Germinal center (tissue), 1 donor: ENCODE measurements at places on chromosomes 2 and 18.

DNA sequence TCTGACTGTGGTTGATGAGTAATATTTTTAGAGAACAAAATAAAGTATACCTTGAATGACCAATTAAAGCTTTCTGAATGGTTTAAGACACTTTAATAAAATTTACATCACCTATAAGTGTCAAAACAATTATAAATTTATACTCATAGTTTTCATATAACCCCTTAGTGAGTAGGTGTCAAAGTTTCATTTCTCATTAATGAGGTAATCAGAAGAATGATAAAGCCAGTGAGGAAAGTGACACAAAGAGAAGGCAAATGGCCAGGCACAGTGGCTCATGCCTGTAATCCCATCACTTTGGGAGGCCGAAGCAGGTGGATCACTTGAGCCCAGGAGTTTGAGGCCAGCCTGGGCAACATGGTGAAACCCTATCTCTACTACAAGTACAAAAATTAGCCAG, 60.8 kb upstream of the CTLA4 start:
- DNase-seq, result no peak

- DNase-seq, result no peak
Observed at GRCh38 chr2:140604096-140604495, 1526.7 kb downstream of the LRP1B start.

DNA sequence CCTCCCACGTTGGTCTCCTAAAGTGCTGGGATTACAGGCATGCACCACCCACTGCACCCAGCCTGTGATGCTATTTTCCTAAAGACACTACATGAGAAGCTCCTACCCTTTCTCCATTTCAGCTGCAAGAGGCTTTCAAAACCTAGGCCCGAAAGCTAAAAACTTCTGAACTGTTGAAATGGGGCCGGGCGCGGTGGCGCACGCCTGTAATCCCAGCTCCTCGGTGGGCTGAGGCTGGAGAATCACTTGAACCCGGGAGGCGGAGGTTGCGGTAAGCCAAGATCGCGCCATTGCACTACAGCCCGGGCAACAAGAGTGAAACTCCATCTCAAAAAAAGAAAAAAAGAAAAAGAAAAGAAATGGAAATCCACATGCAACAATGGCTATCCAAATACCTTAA, 18.1 kb upstream of the ANXA4 start:
- DNase-seq, result no peak

DNA sequence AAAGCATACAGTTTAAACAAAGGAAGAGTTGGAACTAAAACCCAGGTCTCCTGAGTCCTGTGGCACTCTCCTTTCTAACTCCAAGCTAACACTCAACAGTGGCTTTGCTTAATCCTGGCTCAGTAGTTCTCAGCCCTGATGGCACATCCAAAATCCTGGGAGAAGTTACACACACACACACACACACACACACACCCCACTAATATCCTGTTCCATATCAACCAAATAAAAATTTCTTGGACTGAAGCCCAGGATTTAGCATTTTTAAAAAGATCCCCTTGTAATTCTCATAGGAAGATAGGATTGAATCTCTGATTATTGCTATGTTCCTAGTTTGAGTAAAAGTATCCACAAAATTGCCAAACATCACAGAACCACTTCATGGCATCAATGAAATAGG, 136.1 kb upstream of the RIOK3 start:
- no peak for DNase-seq

DNA sequence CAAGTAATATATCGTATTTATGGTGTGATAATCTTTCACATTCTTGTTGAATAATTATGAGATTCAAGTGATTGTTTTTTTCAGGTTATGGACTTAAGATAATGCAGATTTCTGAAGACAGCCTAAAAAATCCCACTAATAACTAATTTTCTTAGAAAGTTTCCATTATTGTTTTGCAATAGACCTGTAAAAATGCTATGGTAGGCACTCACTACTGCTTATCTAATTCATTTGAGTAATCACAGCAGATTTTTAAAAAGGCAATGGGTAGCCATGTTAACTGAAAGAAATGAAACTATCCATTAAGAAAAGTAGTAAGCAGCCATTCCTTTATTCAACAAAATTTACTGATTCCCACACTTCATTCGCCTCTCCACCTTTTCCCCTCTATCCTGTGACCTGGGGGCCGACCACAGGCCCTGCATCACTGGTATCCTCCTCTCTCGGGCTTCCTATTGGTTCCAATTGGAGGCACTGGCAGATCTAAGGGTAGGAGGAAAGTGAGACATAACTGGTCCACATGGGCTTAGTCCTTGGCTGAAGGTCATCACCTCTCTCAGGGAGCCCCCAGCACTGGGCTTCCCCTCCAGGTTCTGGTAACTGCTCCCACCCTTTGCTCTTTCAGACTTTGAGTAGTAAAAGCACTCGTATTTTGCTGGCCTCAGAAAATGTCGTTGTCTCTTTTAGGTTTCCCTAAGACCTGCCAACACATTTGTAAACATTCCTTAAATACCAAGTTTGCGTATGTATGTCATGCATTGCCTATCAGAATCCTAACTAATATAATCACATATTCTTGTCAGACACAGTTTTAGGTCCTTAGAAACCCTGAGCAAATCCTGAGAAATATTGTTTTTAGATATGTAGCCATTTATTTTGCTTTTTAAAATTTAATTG, 18.5 kb downstream of the RBMS1 start:
- no peak for DNase-seq

- no peak for DNase-seq
Observed at GRCh38 chr2:85971366-85971765, 82.6 kb upstream of the ST3GAL5 start.

DNA sequence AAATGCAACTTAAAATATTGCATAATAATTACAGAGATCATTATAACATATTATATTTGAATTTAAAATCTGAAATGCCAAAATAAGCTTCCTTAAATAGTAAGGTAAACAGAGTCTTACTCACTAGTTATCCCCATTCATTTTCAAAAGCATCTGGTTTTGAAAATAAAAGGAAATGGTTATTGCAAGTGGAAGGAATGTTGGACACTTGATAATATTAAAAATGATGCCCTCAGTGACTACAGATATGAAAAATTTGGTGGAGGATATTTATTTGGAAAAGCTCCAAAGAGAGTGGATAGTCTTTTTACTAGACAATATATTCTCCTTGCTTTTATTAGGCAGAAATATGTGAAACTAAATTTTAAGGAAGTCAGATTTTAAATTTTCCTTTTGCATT, 39.7 kb downstream of the CDH19 start:
- DNase-seq, result no peak

GRCh38 chr2:152743002-152743401, 24.6 kb downstream of the ARL6IP6 start:
- DNase-seq, result peak; percentile 24

DNA sequence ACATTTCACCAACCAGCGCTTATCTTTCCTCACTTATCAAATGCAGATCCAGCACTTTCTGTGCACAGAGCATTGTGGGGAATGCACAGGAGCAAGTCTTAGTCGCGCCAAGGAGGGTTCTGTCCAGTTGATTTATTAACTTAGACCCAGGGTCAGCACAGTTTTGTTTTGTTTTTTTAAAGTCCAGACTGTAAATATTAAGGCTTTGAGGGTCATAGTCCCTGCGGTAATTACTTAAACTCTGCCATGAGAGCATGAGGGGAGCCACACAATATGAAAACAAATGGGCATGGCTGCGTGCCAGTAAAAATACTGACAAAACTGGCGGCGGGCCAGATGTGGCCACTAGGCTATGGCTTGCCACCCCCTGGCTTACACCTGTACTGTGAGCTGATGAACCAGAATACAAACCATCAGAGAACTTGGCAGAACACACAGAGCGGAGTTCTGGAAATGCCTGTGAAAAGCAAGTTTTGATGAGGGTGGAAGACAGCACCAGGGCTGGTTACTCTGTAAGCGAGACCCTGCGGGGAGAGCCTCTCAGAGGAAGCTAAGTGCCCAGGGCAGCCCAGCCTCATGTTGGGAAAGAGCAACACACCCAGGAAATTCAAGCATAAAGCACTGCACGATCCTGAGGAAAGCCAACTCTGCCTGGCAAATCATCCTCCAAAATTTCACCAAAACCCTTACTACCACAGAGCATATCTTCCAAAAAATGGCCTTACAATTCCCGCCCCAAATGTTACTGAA, 43.6 kb downstream of the L3MBTL4 start:
- no peak for DNase-seq

- DNase-seq, result no peak
Observed at GRCh38 chr2:125125902-125126301, 1100.8 kb downstream of the CNTNAP5 start.

- no peak for DNase-seq
Observed at GRCh38 chr2:41886757-41887156, 161.1 kb upstream of the PKDCC start.

DNA sequence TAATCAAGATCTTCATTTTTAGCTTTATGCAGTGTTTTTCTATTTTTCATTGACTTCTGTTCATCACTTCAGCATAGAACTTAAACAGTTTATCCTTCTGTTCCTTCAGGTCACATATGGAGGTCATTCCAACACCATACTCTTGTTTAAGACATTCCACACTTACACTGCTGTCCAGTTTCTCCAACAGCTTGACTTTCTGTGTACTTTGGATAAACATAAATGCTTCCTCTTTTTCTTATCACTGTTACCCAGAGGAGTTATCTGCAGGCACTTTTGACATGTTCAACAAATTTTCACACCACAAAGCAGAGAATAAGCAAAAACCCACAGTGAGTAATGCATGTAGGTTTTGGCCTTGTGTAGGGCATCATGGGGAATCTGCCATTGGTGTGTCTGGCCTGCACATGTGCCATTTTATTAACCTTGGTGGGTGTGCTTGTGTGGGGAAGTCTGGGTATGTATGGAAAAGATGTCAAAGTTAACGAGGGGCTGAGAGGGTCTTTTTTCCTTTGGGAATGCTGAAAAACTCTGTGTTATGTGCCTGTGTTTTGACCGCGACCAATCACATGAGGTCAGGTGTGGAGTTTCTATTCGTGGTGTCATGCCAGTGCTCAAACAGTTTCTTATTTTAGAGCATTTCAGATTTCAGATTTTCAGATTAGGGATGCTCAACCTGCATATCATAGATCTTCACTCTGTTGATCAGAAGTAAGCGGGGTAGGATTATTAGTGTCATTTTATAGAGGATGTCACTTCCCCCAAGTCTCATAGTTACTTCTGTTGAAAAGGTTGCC, 53.9 kb upstream of the ACVR1 start:
- DNase-seq, result no peak

DNA sequence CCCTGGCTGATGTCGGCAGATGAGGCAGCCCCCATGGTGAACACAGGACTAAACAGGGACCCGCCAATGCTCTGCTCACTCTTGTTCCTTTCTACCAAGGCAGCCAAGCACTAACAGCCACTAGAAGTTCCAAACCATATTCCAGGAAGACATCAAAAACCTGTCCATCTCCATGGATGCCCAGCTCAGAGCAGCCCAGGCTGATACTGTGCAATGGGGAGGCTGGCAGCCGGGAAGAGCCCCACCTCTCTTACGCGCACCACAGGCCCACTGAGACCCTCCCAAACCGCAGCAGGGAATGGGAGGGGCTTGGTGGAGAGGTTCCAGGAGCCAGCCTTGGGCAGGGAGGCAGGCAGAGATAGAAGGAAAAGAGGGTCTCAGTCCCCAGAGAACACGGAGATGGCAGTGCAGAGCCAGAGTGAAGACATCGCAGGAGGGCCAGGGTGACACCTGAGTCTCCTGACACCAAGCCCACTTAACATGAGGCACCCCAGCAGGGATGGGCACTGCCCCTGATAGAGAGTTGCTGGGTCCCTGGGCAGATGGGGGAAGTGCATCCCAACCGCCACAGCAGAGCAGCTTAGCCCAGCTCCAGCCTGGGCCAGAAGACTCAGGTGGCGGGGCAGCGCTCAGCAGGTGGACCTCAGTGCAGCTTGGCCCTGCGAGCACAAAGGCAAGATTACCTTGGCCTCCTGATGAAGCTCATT, 3.4 kb downstream of the HS6ST1 start:
- peak; percentile 1 for DNase-seq

GRCh38 chr2:147017951-147018645, 826.7 kb upstream of the ACVR2A start:
- DNase-seq, result no peak

DNA sequence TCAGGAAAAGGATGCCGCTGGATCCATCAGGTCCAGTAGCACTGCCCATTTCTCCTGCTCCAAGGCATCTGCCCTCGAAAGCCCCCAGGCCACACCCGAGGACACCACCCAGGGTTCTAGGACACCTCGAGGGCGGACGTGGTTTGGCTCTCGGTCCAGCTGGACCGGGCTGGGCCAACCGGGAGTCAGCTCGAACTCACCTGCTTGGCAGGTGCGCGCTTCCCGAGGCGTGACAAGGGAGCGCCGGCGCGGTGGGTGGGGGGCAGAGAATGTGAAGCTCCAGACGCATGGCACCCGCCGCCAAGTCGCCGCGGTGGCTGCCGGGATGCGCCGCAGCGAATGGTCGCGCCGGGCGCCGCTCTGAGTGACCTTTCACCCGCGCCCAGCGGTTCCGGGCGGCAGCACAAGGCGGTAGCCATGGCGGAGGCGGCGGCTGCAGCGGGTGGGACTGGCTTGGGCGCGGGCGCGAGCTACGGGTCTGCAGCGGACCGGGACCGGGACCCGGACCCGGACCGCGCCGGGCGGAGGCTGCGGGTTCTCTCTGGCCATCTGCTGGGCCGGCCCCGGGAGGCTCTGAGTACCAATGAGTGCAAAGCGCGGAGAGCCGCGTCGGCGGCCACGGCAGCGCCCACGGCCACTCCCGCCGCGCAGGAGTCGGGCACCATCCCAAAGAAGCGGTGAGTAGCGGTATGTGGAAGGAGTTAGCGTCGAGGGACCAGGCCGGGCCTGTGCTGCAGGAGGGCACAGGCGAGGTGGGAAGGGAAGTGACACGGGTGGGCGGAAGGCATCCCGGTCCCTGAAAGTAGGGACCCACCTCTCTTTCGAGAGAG, at the start of gene AGPS:
Gene AGPS, plus strand, starts transcription at position 401 of the 830 bp plus-strand sequence. Its CDS starts 17 bp downstream, at position 418.
- DNase-seq, result peak; percentile 69

DNA sequence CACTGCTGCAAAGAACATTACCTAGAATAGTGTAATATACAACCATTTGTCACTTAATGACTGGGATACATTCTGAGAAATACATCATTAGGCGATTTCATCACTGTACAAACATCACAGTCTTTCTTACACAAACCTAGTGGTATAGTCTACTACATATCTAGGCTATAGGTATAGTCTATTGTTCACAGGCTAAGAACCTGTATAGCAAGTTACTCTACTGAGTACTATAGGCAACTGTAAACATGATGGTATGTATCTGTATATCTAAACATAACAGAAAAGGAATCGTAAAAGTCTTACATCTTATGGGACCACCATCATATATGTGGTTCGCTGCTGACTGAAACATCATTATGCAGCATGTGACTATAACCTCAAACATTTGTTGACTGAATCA, 21.4 kb downstream of the SP3 start:
- no peak for DNase-seq
